ENCODE measurements at places on chromosomes 13 and 19.

DNA sequence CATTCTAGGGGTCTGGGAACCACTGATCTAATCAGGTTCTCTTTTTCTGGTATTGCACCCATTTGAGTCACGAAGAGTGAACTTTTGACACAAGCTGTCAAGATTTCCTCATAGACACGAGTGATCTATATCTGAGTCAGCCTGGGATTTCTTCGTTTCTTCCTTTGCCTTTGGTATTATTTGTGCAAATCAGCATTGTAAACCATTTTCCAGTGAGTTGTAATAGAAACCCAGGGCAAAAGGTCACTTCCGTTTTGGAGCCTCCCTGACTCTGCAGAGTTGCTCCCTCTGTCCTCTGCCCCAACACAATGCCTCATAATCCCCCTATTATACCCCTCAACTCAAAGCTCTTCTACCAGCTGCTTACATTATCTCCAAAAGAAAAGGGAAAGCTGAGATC lies 615.1 kb downstream of the EFNB2 start:
- DNase-seq, result no peak

GRCh38 chr19:16293118-16294091 lies 31.2 kb upstream of the KLF2 start:
- no peak for DNase-seq

- no peak for DNase-seq
These were observed 153.6 kb downstream of the KATNAL1 start for GRCh38 chr13:30153545-30154426.

GRCh38 chr13:77537289-77537919 lies 1.9 kb downstream of the SCEL start:
- DNase-seq, result no peak

- no peak for DNase-seq
These were observed 8.4 kb upstream of the FLT1 start for GRCh38 chr13:28503182-28503967.

DNA sequence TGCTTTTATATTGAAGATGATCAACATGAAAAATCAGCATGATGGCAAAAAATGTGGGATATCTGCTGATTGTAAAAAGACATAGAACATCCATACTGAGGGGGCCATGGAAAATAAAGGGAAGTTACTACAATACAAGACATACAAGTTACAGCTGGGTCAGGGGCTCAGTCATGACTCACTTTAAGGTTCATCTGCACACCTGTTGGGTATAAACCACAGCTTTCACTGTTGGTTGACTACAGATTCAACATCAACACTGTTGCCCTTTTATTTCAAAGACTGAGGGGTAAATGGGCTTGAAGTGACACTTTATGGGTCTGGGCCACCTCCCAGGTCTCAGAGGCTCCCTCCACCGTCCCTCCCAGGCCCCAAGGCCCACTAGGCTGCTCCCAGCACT lies 98.1 kb upstream of the IRS2 start:
- DNase-seq, result no peak

DNA sequence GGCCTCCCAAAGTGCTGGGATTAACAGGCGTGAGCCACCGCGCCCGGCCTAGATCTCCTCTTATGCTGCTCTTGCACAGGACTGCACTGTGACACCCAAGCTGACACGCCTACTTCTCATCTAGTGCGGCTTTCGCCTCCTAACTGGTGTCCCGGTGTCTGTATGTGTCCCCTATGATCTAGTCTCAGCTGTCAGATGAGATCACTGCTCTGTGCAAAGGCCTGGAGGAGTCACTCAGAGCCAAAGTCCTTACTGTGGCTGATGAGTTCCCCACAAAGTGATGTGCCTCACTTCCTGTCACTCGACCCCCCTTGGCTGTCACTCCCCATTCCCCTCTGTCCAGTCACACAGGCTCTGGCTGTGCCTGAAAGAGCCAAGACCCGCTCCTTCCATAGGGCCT lies 2.5 kb downstream of the ZNF556 start:
- DNase-seq, result no peak

GRCh38 chr13:75303263-75303662 lies 178.7 kb downstream of the TBC1D4 start:
- no peak for DNase-seq

GRCh38 chr19:49861107-49861506 lies 6.3 kb downstream of the PNKP start:
- no peak for DNase-seq

DNA sequence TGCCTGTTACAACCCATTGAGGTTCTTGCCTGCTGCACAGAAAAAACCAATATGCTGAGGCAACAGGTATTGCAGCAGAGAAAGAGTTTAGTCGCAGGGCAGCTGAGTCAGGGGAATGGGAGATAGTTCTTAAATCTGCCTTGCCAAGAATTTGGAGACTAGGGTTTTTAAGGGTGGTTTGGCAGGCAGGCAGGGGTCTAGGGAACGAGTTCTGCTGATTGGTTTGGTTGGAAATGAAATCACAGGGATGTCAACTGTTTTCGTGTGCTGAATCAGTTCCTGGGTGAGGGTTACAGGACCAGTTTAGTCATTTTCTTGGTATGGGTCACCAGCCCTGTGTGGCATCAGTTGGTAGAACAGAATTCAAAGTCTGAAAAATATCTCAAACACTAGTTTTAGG lies 36.6 kb downstream of the PDS5B start:
- no peak for DNase-seq

GRCh38 chr13:32851083-32852069 lies 164.8 kb upstream of the KL start:
- DNase-seq, result no peak

DNA sequence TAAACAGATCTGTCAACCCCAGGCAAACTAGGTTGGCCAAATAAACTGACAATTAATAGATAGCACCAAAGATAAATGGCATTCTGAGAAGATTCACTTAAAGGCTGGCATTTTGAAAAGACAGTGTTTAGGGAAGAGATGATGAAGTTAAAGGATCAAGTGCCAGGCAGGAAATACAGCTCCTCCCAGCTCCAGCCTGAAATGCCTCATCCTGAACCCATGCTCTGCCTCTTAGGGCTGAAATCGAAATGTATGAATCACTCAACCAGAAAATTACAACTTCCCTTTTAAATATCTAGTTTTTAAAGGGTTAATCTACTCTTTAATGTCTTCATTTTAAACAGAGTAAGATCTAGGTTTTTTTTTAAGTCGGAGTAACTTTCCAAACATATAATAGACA lies 171.2 kb upstream of the UBL3 start:
- no peak for DNase-seq

GRCh38 chr13:97430296-97430695 lies 3.7 kb upstream of the RAP2A start:
- no peak for DNase-seq

DNA sequence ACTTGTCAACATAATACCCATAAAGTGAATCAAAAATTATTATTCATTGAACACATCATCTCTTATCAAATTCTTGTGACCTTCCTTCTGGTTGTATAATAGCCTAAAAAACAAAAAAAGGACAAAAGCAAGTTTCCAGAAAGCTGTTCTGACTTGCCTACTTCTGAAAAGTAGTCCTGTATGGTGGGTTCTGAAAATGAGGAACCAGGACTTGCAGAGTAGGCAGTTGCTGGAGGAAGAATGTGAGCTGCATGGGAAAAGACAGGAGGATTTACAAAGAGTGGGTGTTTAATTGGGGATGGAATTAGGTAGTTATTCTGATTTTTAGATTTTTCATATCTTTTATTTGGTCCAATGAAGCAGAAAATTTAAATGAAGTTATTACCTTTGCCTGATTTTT lies 56.7 kb downstream of the RCBTB2 start:
- DNase-seq, result no peak

GRCh38 chr13:29572575-29572974 lies 22.9 kb downstream of the SLC7A1 start:
- no peak for DNase-seq

- DNase-seq, result no peak
These were observed 16.2 kb downstream of the LAIR2 start for GRCh38 chr19:54518844-54519243.

DNA sequence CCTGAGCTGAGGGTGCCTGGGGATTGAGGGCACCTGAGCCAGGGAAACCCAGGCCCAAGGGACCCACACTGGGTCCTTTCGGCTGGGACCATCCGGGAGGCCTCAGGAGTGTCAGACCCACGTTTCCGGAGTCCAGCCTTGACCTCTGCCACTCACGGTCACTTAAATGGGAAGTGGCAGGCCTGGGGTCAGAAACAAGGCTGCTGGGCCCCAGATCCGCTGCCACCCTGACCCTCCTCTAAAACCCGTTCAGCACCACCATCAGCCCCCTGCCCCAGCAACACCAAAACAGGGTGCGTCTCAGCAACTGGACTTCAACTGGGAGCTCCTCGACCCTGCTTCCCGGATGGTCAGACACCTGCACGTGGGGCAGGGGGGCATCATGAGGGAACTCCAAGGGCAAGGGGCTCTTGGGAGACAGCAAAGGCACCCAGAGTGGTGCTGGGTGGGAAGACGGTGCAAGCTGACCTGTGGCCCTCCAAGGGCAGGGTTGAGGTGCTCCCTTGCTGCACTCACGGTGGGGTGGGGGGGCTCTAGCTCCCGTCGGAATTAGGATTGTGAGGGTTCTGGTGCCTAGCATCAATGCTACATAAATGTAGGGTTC lies 1.2 kb upstream of the PLPP2 start:
- DNase-seq, result no peak

DNA sequence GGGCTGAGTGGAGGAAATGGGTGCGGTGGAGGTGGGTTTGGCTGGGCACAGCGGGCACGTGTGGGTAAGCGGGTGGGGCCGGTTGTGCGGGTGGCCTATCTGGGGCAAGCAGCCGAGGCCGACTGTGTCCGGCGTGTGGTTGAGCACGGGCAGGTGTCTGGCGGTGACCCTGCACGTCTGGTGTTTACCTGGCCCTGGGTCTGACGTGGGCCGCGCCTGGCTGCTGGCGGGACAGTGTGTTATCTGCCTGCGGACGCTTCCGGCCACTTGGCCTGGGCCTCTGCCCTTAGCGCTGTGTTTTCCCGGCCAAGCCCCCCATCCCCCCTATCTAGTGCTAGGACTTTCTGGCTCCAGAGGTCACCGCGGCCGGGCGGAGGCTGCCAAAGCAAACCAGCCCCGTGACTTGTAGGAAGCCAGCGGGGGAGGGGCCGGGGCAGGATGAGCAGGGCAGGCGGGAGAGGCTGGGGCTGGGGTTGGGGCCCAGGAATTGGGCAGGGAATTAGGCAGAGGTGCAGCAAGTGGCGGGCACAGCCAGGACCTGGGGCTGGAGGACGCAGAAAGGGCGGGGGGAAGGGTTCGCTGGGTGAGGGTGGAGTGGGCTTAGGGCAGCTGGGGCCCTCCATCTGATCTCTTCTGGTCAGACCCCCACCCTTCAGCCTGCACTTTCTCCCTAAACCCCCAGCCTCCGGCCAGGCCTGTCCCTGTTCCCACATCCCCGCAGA lies 534 bp upstream of the HPN start:
- DNase-seq, result no peak

DNA sequence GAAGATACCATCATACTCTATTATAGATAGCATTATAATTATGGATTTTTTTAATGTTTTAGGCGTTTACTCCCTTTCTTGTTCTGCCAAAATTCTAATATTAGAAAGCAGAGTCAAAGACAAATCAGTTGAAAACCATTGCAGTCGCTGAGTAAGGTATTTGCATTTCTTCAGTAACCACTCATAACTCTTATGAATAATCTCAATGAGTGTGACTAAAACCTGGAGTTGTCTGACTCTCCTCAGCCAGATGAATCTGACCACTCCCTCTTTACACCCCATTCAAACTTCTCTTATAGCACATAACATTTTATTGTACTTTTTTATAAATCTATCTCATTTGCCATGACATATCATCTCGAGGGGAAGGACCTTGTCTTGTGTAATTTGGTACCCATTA lies 1006.5 kb downstream of the DIAPH3 start:
- no peak for DNase-seq

- no peak for DNase-seq
These were observed 32.2 kb downstream of the F2RL3 start for GRCh38 chr19:16920816-16921529.

- no peak for DNase-seq
These were observed 9.3 kb upstream of the MISP start for GRCh38 chr19:741506-742131.

GRCh38 chr13:33494596-33495204 lies 209.1 kb upstream of the STARD13 start:
- no peak for DNase-seq

GRCh38 chr13:44293374-44293773 lies 80.2 kb upstream of the SERP2 start:
- no peak for DNase-seq

DNA sequence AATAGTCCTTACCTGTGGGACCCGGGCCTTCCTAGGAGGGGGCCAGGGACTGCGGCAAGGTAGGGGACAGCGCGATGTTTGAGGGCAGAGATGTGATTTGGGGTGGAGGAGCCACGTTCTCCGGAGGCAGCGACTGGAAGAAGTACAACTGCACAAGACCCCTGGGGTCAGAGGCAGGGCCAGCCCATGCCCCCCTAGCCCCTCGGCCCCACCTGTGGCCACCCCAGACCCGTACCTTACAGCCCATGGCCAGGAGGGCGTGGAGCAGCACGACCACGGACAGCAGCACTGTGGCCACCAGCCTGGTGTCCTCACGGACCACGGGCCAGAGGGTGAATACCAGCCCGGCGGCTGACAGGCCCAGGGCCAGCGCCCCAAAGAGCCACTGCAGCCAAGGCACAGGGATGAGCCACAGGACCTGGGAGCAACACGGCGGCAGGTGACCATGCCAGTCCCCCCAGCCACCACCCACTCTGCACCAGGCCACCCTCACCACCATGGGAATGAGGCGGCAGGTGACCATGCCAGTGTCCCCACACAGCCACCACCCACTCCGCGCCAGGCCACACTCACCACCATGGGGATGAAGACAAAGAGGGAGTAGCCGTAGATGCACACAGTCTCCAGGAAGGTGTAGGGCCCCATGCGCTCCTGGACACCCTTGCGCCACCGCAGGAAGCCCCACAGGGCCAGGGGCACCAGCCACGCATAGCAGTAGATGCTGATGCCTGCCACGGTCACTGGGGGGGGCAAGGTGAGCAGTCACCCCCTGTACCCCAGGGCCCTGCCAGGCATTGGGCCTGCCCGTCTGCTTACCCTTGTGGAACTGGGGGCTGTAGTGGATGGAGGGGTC lies 5.0 kb downstream of the YIPF2 start:
- DNase-seq, result no peak

DNA sequence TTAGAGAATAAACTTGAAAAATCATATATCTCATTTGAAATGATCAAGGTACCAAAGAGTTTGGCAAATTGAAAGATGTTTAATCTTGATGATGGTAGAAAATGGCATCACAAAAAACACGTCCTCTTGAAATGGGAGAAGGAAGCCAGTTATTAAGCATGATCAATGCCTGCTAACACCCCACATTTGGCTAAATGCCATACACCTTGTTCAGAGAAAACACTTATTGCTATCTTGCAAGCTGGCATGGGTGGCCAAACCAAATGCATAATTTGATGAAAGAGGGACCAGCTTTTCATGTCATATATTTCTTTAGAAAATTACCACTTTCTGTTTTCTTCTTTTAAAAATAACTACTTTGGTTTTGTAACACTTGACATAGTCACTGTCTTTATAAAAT lies 141.3 kb downstream of the ZAR1L start:
- no peak for DNase-seq

GRCh38 chr19:2529473-2529918 lies 53.6 kb downstream of the GADD45B start:
- no peak for DNase-seq

GRCh38 chr19:16327501-16327900 lies 2.9 kb downstream of the KLF2 start:
- peak; percentile 50 for DNase-seq

- DNase-seq, result no peak
These were observed 13.5 kb downstream of the ERCC2 start for GRCh38 chr19:45356760-45357444.

- no peak for DNase-seq
These were observed 900.1 kb downstream of the PCDH17 start for GRCh38 chr13:58531614-58532013.

- DNase-seq, result no peak
These were observed 21.1 kb downstream of the CLEC17A start for GRCh38 chr19:14603990-14604387.

GRCh38 chr13:59538512-59538911 lies 625.2 kb downstream of the DIAPH3 start:
- DNase-seq, result no peak
